AG08395 (cell line): ENCODE measurements at places on chromosomes 7 and 10.

DNA sequence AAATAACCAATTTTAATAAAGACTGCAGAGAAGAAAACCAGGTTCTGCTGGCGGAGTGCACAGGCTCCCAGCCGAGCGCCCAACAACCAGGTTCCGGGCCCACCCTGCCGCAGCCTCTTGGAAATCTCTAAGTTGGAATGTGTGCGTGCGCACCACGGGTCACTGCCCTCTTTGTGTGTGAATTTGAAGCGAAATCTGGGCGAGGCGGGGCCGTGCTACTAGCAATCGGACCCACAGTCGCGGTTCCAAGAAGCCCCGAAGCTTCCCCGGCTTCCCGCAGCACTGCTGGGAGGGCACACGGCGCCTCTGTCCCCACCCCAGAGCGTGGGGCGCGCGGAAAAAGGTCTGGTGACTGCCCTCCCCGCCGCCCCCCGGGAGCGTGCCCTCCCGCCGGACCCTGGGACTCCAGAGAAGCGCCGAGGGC is 666 bp upstream of the MAP3K8 start:
- DNase-seq: peak; percentile 68

DNA sequence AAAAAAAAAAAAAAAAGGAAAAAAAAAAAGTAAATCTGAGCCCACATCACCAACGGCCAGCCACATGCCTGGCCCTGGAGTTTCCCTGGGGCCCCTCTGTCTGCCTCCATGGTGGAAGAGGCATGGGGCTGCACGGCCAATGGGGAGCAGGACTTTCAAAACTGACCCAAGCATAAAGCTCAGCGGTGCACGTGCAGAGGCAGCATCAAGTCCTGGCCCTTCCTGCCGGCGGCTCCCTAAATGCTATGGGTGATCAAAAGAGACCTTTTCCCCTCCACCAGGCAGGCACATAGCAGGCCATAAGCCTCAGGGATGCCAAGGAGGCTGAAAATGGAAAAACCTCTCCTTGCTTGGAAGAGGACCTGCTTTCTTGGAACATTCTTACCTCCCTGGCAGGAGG is 94.3 kb downstream of the OAT start:
- DNase-seq: no peak

DNA sequence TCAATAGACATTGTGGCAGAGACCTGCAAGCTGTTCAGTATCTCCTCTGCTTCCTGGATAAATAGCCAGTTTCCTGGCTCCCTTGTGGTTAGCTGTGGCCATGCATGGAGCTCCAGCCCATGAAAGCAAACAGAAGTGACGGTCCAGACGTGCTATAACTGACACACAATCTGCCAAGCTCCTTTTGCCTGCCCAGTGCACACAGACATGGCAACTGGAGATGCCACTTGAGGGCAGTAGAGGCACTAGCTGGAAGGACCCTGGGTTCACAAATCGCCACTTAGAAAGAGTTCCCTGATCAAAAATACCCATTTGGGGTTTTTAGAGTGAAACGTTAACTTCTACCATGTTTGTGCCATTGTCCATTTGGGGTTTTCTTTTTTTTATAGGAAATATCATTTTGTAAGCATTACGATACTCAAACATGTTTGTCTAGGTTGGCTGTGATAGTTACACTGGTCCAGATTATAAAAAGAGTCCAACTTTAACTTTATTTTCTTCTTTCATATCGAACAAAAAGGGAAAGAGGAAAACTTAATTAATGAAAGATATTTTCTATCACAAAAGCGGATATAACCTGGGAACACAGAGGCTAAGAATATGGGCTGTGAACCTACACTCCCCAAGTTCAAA is 31.3 kb downstream of the KIN start:
- DNase-seq: peak; percentile 17

DNA sequence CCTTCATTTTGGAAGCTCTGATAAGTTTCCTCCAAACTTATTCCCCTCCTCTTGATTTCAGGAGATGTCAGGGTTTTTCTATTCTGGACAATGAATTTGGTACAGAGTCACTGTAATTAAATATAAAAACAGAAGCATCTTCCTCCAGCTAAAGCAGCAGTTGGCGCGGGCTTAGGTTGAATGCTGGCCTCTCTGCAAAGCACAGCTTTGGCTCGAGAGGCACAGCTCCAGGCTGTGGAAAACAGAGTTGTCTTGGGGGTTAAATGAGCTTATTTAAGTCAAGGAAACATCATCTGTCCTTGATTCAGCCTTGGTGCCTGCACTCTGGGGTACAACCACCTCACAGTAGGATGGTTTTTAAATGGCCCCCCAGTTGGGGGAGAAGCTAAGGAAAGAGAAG is 35.0 kb upstream of the PDCD4 start:
- DNase-seq: no peak

GRCh38 chr10:19971343-19972052 is 155.3 kb downstream of the PLXDC2 start:
- no peak for DNase-seq

GRCh38 chr10:132249226-132249724 is 58.5 kb downstream of the STK32C start:
- DNase-seq: no peak
